Fibroblast of lung (primary cell): ENCODE measurements at places on chromosomes 2 and 18. TPM values are rescaled to one million over a fixed set of nuclear protein-coding genes. Genes with fewer than 3 reads are reported as not detected.

Gene ANKRD29
- 2.0 and 3.4 TPM in 2 replicates for polyA plus RNA-seq

Gene ATP6V1B1
- 0.85 and 1.0 TPM in 2 replicates for polyA plus RNA-seq

Gene MEIS1
- 48.3 and 51.6 TPM in 2 replicates for polyA plus RNA-seq

Gene TOGARAM2
- polyA plus RNA-seq: 0.09 and 0.15 TPM in 2 replicates

Gene ASXL3
- polyA plus RNA-seq: 0.06 and 0.16 TPM in 2 replicates

Gene SCYGR6
- polyA plus RNA-seq: not detected in 2 replicates

DNA sequence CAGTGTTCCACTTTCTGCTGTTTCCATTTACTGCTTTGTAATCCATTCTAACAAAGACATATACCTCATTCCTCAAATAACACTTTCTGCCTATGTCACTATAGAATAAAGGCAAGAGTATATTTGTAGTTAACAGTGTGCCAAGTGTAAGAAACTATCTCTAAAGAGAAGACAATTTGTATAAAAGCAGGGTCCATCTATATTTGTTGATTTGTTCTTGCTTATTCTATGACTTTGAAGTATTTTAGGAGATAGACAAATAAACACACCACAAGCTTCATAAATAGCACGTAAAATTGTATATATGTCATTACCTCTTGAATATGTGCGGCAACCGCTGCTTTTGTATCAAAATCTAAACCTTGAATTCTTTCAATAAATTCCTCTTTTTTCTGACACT is 56.0 kb downstream of the CCDC88A start:
- no peak for DNase-seq

- no peak for DNase-seq
These were observed 213.2 kb downstream of the GBX2 start for GRCh38 chr2:235954888-235955480.

DNA sequence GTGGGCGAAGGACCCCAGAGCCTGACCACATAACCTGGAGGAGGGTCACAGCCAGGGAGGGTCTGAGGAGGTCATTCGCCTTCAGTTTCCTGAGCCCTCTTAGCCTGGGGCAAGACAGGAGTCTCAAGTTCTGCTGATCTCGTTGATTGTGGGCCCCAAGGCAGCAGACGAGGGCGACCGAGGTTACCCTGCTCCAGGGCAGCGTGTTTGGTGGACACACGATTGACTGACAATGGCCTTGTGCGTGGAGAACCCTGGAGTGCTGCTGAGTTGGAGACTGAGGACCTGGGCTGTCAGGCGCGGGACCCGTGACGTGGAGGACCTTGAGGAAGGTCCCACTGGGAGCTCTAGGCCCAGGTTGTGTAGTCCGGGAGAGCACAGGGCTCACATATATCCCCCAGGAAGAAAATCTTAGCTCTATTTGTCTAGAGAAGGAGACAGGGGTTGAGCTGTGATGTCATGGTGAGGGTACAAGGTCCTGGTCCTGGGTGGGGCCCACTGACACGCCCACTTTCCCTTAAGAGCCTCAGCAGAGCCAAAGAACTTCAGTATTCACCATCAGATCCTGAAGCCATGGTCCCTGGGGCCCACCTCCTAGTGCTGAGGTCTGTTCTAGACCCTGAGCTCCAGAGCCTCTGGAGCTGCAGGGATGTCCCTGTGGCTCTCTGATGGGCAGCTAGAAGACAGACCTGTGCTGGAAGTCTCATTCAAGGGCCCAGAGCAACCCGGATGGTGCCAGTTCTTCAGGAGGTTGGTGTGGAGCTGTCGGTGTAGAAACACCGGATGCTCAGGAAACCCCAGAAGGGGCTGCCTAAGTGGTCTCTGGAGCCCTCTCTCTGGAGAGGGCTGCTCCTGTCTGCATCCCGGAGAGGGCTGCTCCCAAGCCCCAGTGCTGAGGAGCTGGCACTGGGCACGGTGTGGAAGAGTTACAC is 53.1 kb downstream of the DYSF start:
- no peak for DNase-seq

DNA sequence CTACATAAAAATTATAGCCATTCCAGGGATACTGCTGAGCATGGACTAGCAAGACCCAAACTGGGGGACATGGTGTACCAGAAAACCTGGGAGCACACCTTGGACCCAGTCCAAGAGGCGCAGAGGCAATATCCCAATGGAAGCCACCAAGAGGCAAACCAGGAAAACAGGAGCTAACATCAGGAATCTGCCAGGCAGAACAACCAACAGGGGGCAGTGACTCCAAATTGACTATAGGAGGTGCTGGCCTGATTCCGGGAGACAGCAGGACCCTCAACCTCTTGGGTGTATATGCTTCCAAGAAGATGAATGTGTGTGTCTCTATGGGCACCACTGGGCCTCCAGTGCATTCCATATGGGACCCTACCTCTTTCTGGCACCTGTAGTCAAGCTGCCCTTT is 172.7 kb upstream of the ARL4C start:
- no peak for DNase-seq

DNA sequence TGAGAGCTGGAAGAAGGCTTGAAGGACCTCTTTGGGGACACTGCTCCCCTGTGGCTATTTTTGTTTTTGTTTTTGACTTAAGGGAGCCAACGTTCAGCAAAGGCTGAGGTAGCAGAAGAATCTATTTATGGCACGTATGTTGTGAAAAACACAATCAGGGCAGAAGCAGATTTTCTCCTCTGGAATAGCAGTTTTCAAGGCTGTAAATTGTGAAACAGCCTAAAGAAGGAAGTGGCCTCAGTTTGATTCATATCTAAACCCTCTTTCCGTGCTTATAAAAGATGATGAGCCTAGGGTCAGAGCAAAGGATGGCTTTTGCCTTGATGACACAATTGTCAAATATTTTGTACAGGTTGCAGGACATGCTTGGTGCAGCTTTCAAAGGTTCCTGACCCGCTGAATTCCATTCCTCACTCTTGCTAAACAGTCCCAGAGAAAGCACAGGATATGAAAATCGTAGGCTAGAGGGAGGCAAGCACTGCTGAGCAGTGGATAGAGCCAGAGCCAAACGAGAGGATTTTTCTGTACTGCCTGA is 106.2 kb upstream of the DLX2 start:
- DNase-seq: peak; percentile 45

- DNase-seq: peak; percentile 95
These were observed 100.5 kb downstream of the CDC42EP3 start for GRCh38 chr2:37570773-37571586.

- DNase-seq: peak; percentile 98
These were observed 24.5 kb downstream of the CYP27A1 start for GRCh38 chr2:218806346-218806978.
